ENCODE measurements at places on chromosomes 11 and 22.

DNA sequence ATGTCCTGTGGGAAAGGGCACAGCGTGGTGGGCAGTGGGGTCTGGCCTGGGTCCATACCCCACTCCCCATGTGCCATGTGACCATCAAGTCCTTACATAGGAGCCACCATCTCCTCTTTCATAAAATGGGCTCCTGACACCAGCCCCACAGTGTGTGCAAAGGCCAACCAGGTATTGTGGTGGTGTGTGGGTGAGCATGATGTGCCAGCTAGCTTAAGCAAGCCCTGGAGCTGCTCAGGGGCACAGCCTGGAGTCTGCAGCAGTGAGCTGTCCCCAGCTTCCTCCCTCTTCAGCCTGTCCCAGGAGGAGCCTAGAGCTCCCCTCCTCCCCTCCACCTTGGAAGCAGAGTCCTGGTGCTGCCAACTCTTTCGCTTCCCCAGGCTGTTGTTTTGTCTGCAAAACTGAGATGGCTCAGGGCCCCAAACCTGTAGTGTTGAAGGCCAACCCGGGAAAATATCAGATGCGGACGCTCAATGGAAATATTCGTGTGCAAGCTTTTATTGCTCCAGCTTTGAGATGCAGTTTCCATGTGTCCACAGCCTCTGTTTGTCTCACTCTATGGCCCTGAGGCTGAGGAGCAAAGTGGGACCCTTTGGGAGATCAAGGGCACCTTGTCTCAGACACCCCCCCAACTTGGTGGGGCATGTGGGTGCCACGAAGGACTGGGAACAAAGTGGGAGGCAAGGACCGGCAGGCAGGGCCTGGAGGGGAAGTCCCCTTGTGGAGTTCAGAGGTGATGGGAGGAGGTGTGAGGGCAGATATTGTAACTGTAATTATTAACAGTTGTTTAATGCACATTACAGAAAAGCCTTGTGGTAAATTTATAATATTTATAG lies 92.6 kb downstream of the CTTN start:
- DNase-seq: no peak

GRCh38 chr11:61774411-61774810 lies 18.0 kb downstream of the TMEM258 start:
- DNase-seq: no peak

GRCh38 chr11:94705419-94705818 lies 62.7 kb upstream of the AMOTL1 start:
- DNase-seq: no peak

GRCh38 chr22:46027211-46028105 lies 50.5 kb upstream of the WNT7B start:
- DNase-seq: no peak

DNA sequence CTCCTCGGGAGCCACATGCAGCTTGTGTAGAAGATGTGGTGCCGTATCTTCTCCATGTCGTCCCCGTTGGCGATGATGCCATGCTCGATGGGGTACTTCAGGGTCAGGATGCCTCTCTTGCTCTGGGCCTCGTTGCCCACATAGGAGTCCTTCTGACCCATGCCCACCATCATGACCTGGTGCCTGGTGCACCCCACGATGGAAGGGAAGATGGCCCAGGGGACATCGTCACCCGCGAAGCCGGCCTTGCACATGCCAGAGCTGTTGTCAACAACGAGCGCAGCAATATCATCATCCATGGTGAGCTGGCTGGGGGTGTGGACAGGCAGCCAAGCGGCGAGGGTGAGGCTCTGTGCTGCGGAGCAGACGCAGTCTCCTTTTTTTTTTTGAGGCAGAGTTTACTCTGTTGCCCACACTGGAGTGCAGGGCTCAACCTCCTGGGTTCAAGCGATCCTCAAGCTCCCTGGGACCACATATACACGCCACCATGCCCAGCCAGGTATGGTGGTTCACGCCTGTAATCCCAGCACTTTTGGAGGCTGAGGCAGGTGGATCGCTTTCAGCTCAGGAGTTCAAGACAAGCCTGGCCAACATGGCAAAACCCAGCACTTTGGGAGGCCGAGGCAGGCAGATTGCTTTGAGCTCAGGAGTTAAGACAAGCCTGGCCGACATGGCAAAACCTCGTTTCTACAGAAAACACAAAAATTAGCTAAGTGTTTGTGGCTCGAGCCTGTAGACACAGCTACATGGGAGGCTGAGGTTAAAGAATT lies 17.3 kb upstream of the EP300 start:
- no peak for DNase-seq

- peak; percentile 96 for DNase-seq
Measured at GRCh38 chr11:61429691-61430582, at the start of the genes CPSF7 and SDHAF2. Gene CPSF7, minus strand, starts transcription at chr11:61429975. Its CDS starts 740 bp downstream, at chr11:61429235. Gene SDHAF2, plus strand, starts transcription at chr11:61430124. Its CDS starts 23 bp downstream, at chr11:61430147.

Data from iris pigment epithelial cell (primary cell).